SK-N-DZ (cell line): ENCODE measurements at places on chromosomes 1 and 21.

DNA sequence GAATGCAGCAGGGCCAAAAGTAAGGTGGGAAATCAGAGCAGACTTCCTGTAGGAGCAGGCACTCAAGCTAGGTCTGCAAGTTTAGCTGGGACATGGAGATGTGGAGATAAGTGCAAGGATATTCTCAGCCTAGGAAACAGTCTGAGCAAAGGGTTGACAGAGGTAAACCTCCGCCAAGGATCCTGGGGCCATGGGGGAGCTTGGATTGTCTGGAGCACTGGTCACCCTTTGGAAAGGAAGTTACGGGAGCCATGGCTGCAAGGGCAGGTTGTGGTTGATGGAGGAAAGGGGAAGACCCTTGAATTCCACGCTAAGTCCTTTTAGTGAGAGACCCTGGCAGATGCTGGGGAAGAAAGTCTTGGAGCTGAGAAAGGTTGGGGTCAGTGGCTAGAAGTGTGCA is 150.9 kb downstream of the PTPRU start:
- DNase-seq = no peak

GRCh38 chr1:241591317-241591716 is 48.9 kb downstream of the CHML start:
- DNase-seq = no peak

- no peak for DNase-seq
Measured at GRCh38 chr1:41515131-41515678, 30.7 kb upstream of the EDN2 start.

- DNase-seq = no peak
Measured at GRCh38 chr21:45502600-45502999, 39.6 kb downstream of the SLC19A1 start.

DNA sequence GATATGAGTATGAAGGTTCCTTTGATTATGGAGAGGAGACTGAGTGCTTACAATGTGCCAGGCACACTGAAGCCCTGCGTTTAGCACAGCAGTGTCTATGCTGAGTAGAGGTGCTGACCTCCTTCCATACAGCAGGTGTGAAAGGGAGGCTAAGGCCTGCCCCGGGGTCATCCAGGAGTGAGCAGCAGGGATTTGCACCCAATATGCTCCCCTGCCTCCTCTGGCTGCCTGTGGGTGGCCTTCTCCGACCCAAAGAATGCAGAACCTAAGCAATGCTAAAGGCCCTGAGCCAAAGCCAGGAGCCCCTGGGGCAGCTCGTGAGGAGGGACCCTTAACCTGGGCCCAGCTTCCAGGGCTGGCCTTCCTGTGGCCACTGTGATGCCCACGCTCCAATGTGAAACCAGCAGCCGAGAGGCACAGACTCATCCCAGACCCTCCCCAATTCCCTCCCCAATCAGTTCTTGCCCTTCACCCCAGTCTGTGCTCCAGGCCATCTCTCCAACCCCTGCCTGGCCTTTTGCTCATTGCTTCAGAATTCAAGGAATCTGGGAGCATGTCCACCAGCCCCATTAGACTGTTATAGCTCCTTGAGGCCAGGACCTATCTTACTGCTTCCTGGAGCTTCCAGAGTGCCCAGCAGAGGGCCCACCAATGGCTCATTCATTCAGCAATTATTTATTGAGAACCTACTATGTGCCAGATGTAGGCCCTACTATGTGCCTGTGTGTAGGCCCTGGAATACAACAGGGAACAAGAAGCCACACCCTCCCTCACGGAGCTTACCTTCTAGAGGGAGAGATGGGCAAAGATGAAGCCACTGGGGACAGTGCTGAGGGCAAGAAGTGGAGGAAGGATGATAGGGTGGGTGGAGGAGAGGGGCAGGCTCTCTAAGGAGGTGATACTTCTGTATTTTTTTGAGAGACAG is 53.3 kb downstream of the TAS1R2 start:
- no peak for DNase-seq

DNA sequence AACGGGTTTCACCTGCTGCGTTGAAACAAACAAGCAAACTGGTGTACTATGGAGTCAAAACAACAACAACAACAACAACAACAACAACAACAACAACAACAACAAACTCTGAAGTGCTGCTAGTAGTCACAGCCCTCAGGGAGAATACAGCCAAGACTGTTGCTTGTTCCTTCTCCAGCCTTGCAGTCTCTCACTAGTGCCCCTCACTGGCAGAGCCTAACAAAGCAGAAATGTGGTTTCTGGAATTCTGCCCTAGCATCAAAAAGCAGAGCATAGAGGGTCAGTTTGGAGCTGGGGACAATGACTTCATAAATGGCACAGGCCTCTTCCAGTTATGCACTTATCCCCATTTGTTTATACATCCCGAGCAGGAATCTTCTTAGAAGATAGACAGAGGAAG is 187.4 kb downstream of the KCNK2 start:
- no peak for DNase-seq

- DNase-seq = no peak
Measured at GRCh38 chr1:205449750-205450443, 5.9 kb downstream of the BLACAT1 start.

DNA sequence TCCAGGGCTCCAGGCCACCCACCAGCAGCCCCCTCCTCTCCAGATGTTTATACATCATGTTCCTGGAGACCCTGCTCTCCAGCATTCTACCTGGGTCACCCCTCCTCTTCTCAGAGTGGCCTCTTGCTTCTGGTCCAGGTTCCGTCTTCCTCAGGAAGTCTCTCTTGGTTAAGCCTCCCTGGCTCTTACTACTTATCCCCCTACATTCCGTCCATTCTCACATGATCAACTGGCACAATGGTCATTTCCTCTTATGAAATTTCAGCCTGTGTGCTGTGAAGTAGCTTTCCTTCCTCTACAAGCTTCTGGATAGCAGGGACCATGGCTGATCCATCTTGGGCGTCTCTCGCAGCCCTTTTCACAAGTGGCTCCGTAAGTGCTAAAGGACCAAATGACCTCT is 33.9 kb upstream of the ATP2B4 start:
- no peak for DNase-seq

DNA sequence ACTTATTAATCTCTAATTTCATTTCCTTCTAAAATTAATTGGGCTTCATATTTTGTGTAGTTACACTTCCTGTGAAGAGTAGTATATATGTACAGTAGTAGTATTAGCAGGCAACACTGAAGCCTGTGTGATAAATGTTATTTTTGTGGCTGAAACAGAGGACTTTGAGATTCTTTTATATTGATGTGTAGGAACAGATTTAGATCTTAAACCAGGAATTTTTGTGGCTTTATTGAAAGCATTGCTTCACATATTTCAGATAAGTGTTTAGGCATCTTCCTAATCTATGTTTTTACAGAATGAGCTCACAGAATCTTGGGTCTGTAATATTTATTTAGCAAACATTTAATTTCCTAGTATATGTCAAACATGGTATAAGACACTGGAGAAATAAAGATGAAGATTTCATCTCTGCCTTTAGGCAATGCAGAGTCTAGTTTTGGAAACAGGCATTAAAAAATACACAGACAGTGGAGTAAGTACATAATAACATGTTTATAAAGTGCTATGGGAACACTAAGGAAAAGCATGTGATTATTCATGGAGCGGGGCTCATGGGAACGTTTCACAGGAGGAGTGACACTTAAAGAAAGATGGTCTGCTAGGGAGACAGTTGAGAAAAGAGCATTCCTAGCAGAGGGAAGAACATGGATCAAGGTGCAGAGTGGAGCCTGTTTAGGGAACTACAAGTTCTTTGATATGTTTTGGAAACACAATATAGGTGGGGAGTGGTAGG is 52.7 kb downstream of the MIGA1 start:
- no peak for DNase-seq

GRCh38 chr1:75471252-75471651 is 139.7 kb downstream of the SLC44A5 start:
- DNase-seq = no peak

- DNase-seq = no peak
Measured at GRCh38 chr1:240917976-240918375, 306.0 kb upstream of the GREM2 start.

- DNase-seq = no peak
Measured at GRCh38 chr1:27554759-27555699, 48.9 kb downstream of the AHDC1 start.

DNA sequence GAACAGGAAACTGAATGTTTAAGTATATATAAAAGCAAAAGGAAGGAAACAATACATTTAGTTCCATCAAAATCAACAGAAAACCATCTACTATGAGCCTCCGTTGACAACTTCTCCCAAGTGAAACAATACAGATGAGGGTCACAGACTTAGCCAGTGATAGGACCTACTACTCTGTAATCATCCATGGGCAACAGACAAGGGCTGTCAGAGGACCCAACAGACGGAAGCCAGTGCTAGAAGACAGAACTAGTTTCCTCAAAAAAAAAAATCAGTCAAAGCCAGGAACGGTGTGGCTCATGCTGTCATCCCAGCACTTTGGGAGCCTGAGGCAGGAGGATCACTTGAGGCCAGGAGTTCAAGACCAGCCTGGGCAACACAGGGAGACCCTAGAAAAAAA is 20.6 kb downstream of the RERE start:
- DNase-seq = peak; percentile 13

DNA sequence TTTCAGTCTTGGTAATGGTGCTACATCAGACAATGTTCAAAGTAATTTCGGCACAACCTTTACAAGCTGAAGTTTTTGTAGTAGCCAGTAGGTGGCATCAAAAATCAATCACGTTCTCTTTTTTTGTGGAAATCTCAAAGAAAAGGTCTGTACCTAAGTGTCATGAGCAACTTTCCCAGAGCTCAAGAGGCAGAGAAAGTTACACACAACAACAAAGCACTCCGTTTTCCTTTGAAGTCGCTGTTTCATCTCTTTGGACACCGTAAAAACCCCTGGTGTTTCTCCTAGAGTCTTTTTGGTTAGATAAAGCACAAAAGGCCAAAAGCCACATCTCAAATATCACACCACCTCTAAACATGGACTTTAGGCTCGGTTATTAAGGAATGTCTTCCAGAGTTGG is 131.6 kb downstream of the LHX8 start:
- peak; percentile 68 for DNase-seq

DNA sequence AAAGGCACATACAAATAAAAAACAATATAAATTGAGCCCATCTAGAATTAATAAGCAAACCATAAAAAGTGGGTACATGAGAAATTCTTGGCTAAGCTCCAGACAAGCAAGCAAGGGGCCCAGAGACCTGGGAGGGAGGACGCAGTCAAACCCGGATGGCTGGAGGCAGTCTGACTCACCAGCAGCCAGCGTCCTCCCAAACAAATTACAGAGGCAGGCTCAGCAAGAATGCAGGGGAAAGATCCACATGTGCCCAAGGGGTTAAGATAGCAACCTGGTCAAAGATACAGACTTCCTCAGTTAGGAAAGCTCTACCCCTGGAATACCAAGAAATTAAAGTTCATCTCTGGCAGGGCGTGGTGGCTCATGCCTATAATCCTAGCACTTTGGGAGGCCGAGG is 7.4 kb upstream of the TIAM1 start:
- DNase-seq = no peak

GRCh38 chr1:51963592-51964308 is 26.8 kb downstream of the RAB3B start:
- no peak for DNase-seq

DNA sequence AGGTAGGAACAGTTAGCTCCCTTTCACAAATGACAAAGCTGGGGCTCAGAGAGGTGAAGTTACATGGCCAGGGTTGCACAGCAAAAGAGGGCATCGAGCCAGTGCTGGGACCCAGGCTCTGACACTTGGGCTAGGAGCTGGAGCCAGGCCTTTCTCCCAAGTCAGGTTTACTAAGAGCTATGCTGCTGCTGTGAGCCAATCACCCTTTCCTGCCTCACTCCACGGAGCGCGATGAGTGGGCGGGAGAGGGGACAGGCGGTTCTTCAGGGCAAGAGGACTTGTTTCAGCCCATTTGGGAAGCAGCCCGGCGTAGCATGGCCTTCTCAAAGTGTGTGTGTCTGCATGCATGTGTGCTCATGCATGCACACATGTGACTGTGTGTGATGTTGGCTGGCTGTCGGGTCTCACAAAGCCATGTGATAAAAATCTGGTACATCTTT is 10.6 kb downstream of the ID3 start:
- DNase-seq = no peak

GRCh38 chr21:20943561-20943997 is 54.6 kb upstream of the NCAM2 start:
- peak; percentile 94 for DNase-seq

DNA sequence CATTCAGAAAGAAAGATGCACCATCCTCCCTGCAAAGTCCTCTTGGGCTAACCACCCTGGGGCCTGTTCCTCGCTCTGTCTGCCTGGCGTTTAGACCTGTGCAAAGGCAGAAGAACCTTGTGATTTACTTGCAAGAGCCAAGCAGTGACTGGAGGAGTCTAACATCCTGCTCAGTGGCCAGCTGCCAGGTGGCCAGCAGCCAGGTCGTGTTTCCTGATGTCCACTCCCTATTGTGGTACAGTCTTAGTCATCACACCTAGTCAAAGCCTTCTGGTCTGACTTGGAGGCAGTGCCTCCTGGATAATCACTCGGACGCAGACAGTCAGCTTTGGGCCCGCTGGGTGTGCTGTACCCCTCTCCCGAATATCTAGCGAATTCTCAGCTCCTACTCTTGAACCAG is 118.1 kb downstream of the PGBD5 start:
- no peak for DNase-seq

DNA sequence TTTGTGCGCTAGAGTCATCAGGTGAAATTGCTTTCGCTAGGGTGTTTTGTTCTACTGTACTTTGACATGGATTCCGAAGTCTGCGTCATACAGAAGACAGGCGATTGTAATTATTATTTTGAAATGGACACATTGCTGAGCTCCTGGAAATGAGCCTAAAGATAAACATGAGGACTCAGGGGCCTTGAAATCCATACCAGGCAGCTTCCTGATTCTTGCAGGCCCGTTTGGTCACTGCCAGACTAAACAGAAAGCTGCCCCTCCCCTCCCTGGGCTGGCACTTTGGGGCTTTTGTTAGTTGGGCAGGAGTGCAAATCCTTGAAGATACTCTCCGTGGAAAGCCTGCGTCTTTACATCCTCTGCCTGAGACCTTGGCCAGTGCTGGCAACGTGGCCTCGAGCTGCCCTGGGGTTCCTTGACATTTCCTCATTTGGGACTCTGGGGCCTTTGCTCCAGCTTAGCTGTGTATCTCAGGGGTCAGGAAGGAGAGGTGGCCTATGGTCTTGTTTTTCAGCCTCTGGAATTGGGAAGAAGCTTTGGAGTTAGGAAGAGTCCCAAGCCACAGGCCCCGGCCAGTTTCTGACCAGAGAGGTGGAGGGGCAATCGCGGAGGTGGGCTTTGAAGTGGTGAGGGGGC is 26.9 kb upstream of the KCNE2 start:
- no peak for DNase-seq

- peak; percentile 67 for DNase-seq
Measured at GRCh38 chr1:27099587-27100334, 55.2 kb downstream of the SLC9A1 start.
